ENCODE measurements at places on chromosomes 1 and 21.

GRCh38 chr1:191561276-191561675 is 597.0 kb upstream of the RGS18 start:
- DNase-seq = no peak

DNA sequence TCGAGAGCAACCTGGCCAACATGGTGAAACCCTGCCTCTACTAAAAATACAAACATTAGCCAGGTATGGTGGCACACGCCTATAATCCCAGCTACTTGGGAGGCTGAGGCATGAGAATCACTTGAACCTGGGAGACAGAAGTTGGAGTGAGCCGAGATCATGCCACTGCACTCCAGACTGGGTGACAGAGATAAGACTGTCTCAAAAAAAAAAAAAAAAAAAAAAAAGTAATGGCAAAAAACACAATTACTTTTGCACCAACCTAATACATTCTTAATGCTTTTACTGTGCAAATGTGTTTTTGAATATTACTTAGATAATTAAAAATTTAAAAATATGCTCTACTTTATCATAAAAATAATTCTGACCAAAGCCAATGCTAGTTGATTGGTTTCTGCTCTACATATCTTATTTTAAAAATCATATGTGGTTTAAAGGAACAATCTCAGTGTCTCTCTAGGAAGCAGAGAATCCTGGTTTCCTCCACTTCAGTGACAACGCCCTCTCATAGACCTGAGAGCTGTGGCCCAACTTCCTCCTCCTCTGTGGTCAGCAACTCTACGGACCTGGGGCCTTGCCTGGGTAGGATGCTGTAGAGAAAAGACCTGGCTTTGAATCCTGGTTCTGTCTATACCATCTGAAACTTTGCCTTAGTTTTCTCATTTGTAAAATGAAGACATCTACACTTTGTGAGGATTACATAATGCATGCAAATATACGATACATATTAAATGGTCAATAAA is 64.7 kb downstream of the TGFBR3 start:
- DNase-seq = no peak

GRCh38 chr1:111882559-111882958 is 106.9 kb downstream of the KCND3 start:
- no peak for DNase-seq

- no peak for DNase-seq
Measured at GRCh38 chr1:245245021-245245667, 90.4 kb downstream of the KIF26B start.

DNA sequence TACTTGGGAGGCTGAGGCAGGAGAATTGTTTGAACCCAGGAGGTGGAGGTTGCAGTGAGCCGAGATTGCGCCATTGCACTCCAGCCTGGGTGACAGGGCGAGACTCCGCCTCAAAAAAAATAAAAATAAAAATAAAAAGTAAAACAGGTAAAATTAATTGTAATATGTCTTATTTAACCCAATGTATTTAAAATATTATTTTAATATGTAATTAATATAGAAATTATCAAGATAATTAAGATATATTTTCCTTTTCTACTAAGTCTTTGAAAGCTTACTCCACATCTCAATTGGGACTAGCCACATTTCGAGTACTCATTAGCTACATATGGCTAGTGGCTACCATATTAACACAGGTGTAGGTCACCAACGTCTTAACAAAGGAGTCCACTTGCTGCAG is 61.6 kb upstream of the IPO9 start:
- no peak for DNase-seq

DNA sequence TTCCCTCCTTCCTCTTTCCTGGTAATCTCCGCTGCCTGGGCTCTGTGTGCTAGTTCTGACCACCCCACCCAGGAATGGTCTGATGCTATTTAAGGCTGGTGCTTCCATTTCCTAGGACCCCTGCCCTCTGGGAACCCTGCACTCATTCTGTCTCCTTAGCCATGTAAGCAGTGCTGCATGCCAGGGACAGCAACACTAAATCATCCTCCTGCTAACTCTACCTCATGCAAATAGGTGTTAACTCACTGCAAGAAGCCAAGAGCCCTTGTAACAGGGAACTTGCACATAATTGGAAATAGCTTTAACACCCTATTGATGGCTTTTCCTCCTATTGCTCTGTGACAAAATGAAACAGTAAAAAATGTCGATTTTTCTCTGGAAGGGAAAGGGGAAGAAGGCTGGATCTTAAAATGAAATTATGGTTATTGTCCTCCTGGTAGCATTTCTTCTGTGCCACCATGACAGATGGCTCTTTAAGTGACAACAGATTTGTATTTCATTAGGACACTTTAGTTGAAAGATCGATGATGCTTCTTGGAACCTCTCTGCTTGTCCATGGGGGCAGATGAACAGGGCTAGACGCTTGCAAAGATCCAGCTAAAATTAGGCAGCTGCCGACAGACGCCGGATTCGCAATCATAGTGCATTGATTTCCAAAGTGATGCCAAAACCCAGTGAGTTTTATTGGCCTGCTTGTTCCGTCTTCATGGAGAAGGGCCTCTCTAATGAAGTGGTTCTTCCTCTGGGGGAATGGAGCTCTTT is 551.7 kb downstream of the MATN1 start:
- no peak for DNase-seq

- no peak for DNase-seq
Measured at GRCh38 chr1:184299796-184300195, 87.0 kb upstream of the C1orf21 start.

DNA sequence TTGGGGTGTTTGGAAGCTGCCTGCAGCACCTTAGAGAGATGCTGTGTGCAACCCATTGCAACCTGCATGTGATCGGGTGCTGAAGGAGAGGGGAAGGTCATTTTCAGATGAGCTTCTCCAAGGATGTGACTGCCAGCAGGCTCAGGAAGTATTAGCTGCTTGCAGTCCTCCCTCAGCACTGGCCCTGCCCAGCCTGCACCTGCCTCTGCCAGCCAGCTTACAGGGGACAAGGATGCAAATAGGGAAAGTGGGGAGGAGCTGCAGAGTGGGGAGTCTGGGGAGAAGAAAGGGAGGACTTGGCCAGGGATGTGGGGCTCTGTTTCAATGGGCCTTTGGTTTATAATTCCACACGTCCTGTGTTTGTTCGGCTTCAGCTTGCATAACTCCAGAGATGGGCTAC is 254.5 kb downstream of the RRAGC start:
- DNase-seq = no peak

DNA sequence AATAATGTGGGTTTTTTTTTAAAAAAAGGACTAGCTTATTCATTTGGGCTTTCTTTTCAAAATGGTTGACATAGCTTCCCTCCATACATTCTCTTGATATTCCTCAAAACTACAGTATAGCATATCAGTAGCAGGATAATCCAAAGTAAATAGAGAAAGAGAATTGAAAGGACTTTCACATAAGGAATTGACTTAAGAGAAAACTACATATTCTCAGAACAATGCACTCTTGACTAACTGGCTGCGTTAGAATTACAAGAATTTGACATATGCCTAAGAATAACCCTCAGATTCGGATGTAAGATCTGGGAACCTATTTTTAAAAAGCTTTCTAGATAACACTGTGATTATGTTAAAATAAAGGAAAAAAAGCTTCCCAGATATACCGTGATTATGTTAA is 3.1 kb downstream of the PRKAB2 start:
- no peak for DNase-seq

DNA sequence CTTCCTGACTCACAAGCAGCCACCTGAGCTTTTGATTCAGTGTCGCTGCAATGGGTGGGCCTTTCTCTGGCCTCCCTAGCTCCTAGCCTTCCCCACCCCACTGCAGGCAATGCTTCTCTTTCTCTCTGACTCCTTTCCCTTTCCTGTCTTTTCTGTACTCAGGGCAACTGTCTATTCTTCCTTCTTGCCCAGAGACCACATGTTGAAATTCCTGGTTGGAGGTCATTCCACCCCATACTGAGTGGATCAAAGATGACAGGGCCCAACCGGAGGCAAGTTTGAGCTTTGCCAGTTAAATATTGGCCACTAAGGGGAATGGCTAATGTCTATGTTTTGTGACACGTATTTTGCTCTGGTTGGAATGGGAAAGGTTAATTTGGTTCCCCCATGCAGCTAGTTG is 65.2 kb upstream of the ARID1A start:
- no peak for DNase-seq

GRCh38 chr1:201761871-201762270 is 67.1 kb upstream of the IPO9 start:
- no peak for DNase-seq
